ENCODE measurements at places on chromosomes 3 and 15.

GRCh38 chr3:194086388-194087075 is 49.4 kb upstream of the HES1 start:
- no peak for DNase-seq

GRCh38 chr3:105869861-105870755 is 1.3 kb upstream of the CBLB start:
- DNase-seq: no peak

DNA sequence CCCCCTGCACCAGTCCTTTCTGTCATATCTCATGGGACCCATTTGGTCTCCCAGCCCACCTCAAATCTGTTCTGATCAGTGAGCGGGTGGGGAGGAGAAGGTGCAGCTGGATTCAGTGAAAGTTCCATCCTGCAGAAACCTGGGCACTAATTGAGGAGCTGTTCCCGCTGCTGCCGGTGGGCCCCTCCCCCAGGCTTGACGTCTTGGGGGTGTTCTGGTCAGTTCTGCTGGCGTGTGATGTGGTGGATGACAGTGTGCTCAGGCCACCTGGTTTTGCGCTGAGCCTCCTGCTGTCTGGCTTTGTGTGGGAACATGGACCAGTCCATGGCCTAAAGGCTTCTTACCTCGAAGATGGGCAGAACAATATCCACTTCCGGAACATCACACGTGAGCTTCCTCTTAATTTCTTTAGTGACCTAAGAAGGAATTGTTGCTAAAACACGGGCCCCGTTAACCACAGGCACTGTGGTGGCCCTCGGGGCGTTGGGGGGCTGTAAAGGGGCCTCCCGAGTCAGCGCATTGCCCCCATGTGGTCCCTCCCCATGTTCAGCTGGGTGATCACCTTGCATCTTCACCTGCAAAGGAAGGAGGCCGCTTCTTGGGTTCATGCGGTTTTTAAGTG is 59.7 kb downstream of the RGMA start:
- DNase-seq: no peak

GRCh38 chr15:85793641-85794597 is 806 bp downstream of the KLHL25 start:
- peak; percentile 14 for DNase-seq

DNA sequence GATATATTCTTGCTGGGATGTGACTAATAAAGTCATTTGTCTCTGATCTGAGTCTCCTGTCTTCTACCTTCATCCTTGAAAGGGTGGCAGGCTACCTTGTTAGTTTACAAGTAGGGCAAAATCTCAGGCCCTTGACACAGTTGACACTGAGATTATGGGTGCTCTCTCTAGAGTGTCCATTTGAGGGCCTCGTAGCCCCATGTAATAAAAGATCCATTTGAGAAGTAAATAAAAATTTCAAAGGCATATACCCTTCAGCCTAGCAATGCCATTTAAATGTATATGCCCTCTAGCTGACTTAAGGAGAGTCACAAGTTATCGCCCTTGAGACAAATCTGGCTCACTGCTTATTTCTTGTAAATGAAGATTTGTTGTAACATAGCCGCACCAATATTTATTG is 98.6 kb downstream of the TCF12 start:
- DNase-seq: peak; percentile 27

DNA sequence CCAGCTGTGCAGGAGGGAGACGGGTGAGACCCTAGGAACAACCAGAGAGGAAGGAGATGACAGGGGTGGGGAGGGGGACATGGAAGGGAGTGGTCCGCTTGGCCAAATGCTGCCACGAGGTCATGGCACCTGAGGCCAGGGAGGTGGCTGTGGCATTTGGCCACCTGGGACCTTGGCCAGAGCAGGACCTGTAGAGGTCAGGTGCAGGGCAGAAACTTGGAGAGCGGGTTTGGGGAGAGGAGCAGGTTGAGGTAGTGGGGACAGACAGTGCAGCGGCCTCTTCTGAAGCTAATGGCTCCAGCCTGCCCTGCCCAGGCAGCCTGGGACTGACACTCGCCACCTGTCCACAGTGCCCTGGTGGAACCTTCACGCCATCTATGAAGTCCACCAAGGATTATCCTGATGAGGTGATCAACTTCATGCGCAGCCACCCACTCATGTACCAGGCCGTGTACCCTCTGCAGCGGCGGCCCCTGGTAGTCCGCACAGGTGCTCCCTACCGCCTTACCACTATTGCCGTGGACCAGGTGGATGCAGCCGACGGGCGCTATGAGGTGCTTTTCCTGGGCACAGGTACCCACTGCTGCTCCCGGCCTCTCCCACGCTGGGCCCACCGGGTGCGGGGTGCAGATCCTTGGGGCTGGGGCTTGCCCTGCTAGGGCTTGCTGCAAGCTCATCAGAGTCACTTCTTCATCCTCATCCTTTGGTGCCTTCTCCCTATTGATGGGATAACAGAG is 7.0 kb upstream of the GNAT1 start:
- DNase-seq: no peak

DNA sequence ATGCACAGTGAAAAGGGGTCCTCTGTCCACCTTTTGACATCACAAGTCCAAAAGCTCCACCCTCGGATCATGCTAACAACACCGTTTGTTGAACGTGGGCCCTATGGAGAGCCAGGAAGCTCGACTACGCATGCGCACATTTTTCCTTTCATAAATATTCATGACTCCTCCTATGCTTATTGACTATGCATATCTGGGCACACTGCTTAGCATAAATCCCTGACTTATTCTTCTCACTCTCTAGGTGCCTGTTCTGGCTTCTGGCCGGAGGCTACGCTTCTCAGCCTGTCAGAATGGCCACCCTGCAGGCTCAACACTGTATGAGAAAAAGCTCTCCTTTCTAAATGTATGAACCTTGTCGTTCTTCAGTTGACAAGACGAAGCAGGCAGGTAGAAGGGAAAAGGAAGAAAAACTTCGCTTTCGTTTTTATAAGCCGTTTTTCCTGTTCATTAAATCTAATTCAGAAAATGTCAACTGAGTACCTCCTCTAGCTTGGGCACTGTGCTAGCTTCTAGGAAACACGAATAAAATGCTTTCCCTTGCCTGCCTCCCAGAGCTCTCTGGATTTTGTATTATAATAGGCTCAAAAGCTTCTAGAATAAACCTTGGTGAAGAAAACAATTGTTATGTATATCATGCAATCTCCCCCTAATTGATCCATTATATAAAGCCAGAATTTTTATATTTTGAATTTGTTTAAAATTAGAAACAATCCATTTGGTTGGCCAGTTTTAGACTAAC is 207.7 kb downstream of the ATP10A start:
- no peak for DNase-seq

DNA sequence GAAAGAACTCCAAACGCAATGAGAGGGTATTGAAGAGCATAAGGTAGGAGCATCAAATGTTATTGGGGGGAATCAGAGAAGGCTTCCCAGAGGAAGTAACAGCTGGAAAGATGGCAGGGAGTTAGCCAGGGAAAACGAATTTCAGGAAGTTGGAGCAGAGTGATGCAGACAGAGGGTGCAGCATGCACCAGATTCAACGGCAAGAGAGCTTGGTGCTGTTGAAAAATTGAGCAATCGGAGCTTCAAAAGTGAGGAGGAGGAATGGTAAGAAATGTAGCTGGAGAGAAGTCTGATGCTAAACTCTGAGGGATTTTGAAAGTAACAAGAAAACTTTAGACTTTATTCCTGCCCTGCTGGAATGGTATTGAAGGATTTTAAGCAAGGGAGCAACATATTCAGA is 541.0 kb upstream of the LMCD1 start:
- no peak for DNase-seq

DNA sequence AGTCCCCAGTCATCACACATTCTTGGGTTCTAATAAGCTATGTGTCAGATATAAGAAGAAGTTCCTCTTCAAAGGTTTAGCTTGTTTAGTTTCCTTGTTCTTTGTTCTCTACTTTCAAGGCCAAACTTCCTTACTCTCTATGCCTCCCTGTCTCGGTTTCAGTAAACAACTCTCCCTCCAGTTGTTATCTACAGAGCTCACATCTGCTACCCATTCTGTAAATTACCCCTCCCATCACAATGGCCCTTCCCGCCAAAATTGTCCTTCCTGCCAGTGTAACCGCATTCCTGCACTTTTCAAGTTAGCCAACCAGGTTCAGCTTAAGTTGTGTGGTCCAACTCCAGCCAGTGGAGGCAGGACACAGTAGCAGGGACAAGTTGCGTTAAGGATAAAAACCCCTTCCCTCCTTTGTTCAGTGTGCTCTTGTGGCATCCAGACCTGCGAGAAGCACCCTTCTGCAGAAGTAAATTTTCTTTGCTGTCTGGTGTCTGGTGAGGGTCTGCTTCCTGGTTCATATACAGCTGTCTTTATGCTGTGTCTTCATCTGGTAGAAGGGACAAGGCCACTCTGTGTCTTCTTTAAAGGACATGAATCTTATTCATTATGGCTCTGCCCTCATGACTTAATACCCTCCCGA is 342.1 kb upstream of the GRM7 start:
- DNase-seq: no peak

- DNase-seq: no peak
Measured at GRCh38 chr3:21573291-21573690, 177.7 kb downstream of the ZNF385D start.

DNA sequence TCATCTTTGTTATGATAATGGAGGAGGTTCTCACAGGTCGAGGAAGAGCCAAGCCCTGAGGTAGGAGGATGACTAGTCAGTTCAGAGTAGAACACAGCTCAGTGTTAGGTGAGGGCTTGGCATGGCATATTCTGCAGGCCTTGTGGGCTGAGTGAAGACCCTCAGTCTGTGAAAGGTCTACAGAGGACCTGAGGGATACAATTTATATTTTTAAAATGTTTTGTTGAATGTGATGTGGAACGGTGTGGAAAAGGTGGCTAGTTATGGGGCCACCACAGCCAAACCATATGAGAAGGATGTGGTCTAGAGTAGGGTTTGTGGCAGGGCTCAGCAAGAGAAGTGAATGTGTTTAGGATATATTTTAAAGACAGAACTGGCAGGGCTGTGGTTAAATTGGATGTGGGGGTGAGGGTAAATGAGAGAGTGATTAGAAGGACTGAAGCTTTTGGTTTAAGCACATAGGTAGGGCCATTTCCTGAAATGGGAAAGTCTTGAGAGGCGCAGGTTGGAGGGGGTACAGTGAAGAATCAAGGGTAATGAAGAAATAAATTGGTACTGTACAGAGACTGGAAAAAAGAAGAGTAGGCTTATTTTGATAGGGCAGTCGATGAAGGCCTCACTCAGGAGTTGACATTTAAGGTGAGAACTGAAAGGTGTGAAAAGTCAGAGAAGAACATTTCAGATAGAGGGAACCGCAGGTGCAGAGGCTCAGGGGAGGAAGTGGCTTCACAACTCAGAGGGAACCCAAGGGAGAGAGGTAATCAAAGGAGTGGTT is 60.5 kb downstream of the SPTSSB start:
- DNase-seq: no peak

- DNase-seq: no peak
Measured at GRCh38 chr15:83099290-83099689, 8.2 kb upstream of the TM6SF1 start.

GRCh38 chr3:72263223-72263990 is 478.5 kb upstream of the PROK2 start:
- DNase-seq: no peak

- no peak for DNase-seq
Measured at GRCh38 chr15:23384371-23384770, 29.8 kb downstream of the GOLGA8S start.

GRCh38 chr3:36259580-36259979 is 120.7 kb upstream of the STAC start:
- DNase-seq: no peak

GRCh38 chr3:37861620-37862041 is at the start of gene CTDSPL:
Gene CTDSPL (plus strand): TSS chr3:37861880. CDS start chr3:37862200, 320 bp downstream.
- peak; percentile 53 for DNase-seq

GRCh38 chr3:99762901-99763300 is 54.8 kb upstream of the CMSS1 start:
- no peak for DNase-seq

- no peak for DNase-seq
Measured at GRCh38 chr3:21163956-21164355, 587.1 kb downstream of the ZNF385D start.

DNA sequence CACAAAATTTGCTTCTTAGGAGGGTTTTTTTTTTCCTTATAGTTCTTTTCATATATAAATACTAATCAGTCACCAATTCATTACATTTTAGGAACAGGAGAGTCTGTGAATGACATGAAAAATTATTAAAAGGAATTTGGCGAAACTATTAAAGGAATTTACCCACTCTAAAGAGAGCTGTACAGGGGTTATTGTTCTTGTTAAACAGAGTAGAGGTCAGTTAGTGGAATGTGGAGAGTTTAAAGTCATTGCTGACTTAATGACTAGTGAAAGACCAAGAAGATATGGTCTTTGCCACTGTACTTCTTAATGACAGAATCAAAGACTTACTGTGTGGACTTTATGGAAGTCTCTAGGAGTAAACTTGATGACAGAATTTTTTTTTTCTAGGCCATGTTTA is 333.6 kb upstream of the C2CD4B start:
- no peak for DNase-seq

GRCh38 chr3:81908561-81908960 is 147.1 kb upstream of the GBE1 start:
- DNase-seq: no peak

- DNase-seq: no peak
Measured at GRCh38 chr3:179265875-179266274, 15.0 kb upstream of the KCNMB3 start.

DNA sequence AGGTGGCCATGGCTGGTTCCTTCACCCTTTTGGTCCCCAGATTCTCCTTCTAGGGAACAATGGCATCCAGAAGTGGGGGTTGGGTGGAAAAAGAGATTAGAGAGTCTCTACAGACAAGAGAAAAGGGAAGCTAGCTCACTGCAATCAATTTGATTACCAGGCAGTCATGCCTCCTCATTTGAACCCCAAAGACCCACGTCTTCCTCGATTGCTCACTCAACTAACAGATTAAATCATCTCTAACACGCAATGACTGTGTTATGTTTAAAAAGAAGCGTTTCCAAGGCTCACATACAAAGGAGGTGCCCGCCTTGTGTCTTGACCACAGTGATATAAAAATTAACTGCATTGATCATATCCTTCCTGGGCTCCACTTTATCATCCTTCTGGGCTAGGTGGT is 57.6 kb downstream of the BHLHE40 start:
- no peak for DNase-seq

GRCh38 chr3:141928631-141929270 is 52.3 kb downstream of the ATP1B3 start:
- DNase-seq: no peak

DNA sequence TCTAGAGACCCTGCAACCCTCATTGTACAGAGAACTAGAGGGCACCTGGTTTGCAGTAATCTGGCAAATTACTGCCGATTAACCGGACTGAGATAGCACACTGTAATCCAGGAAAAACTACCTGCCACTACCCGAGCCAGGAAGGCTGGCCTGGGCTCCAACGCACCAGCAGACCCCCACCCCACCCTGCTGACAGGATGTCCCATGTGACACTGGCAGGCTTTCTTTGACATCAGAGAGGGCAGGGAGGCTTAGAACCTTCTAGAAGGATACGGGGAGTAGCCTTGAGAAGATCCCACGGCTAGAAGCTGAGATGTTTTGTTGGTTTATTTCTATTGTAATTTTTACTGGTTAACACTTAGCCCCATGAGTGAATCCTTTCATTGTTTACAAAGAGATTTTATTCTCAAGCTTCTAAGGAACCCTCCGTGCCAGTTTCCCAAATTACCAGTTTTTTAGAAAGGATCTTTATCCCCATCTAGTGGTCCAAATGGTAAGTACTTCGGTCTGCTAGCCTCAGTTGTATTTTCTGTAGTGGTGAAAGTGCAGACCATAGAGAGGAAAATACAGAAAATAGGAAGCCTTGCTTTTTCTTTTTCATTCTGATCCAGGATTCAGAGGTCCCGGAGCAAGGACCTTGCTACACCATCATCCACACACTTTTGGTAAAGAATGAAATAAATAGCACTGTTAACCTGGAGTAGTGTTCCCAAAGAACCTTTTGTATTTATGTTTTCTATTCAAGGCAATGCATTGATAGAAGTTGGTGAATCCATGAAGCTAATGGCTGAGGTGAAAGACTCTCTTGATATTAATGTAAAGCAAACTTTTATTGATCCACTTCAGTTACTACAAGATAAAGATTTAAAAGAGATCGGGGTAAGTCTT is 81.9 kb upstream of the ADAMTSL3 start:
- peak; percentile 26 for DNase-seq

All from ACHN (cell line).